ENCODE measurements at places on chromosomes 2 and 18. TPM values are rescaled to one million over a fixed set of nuclear protein-coding genes. Genes with fewer than 3 reads are reported as not detected.

ATAD2B gene
- 8.7 TPM for polyA plus RNA-seq

RAB17 gene
- polyA plus RNA-seq, result 99.1 TPM

TNFAIP6 gene
- polyA plus RNA-seq, result 9.8 TPM

LYPD6B gene
- 26.4 TPM for polyA plus RNA-seq

SLC14A1 gene
- polyA plus RNA-seq, result 0.81 TPM

EGR4 gene
- 1.9 TPM for polyA plus RNA-seq

SCN9A gene
- 4.1 TPM for polyA plus RNA-seq

ALK gene
- 0.16 TPM for polyA plus RNA-seq

DNA sequence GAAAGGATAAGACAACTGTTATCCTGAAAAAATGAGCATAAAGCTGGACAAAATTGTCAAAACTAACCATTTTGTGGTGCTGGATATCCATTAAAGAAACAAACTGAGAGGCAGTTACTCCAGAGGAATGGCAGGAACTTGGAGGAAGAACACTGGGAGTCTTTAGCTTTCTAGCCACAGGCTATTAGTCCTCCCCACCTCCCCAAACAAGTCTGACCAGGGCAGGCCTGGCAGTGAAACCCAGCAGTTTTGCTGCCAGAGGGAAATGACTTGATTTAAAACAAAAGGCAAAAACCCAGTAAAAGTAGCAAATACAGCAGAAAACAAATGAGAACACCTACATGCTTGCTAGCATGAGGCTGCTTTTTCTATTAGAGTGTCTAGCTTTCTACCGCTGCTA, 34.9 kb downstream of the OSBPL1A start:
- no peak for DNase-seq
- H3K27ac ChIP-seq, result no peak overlapping the region
- no peaks in the 10 kb centered on the region for H3K36me3 ChIP-seq
- H3K4me3 ChIP-seq, result no peak overlapping the region

DNA sequence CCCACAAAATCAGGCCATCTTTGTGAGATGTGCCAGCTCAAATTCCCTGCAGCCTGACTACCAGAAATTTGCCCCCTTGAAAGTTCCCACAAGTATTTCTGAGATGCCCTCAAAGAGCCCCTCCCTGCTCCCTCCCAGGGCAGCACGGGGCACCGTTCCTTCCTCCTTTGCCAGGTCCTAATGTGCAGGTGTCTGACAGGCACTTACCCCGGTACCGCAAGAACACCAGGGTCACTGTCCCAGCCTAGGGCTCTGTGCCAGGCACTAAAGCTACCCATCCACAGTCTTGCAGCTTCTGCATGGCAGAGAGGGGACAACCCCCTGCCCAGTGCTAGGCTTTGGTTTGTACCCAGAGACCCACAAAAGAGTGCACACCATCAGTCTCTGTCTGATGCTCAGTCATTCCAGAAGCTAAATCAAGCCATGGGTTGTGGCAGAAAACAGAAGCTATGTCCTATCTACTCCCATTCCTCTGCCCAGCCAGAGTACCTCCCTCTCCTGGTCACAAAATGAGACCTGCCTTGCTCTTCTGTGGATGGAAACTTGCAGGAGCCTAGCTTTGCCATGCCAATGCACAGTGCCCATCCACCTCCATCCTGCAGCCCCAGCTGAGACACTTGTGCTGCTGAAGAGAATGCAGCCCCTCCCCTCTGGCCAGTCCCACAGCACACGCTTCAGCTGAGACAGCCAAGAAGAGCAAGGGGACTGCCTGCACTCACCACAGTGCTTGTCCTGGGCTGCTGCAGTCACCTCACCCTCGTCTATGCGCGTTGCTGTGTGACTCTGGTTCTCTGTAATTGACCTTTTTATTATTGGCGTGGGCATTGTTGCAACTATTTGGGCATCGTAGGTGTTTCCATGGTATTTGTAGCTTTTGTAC, 48.7 kb downstream of the INPP5D start:
- H3K4me1 ChIP-seq, result no peaks in the 10 kb centered on the region
- no peak overlapping the region for H3K27ac ChIP-seq
- no peak overlapping the region for H3K4me3 ChIP-seq
- no peaks in the 10 kb centered on the region for H3K36me3 ChIP-seq
- H3K27me3 ChIP-seq, result no peaks in the 10 kb centered on the region

DNA sequence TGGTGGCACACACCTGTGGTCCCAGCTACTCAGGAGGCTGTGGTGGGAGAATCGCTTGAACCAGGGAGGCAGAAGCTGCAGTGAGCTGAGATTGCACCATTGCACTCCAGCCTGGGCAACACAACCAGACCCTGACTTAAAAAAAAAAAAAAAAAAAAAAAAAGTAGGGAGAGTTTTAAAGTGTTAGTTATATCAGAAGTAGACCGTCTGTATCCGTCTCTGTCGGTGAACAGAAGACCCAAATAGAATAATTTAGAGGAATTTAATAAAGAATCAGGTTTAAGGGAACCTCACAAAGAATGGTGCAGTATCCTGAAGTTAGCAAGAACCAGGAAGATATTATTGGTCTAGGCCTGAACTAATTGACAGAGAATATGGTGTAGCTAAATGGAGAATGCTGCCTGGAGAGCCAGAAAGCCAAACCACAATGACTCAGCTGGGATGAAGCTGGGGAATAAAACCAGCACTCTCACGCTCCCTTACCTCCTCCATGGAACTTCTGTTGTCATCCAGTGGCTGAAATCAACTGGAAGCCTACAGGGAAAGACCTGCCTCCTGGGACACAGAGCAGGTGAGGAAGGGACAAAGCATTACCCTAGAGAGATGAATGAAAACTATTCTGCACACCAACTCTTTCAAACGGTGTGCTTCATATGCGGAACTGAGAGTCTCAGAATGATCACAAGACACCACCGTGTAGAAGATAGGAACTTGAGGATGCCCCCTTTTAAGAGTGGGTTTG, 39.1 kb upstream of the PLEKHM3 start:
- no peak overlapping the region for H3K4me3 ChIP-seq
- no peaks in the 10 kb centered on the region for H3K27me3 ChIP-seq
- no peak for DNase-seq
- no peaks in the 10 kb centered on the region for H3K4me1 ChIP-seq
- H3K27ac ChIP-seq, result no peak overlapping the region

DNA sequence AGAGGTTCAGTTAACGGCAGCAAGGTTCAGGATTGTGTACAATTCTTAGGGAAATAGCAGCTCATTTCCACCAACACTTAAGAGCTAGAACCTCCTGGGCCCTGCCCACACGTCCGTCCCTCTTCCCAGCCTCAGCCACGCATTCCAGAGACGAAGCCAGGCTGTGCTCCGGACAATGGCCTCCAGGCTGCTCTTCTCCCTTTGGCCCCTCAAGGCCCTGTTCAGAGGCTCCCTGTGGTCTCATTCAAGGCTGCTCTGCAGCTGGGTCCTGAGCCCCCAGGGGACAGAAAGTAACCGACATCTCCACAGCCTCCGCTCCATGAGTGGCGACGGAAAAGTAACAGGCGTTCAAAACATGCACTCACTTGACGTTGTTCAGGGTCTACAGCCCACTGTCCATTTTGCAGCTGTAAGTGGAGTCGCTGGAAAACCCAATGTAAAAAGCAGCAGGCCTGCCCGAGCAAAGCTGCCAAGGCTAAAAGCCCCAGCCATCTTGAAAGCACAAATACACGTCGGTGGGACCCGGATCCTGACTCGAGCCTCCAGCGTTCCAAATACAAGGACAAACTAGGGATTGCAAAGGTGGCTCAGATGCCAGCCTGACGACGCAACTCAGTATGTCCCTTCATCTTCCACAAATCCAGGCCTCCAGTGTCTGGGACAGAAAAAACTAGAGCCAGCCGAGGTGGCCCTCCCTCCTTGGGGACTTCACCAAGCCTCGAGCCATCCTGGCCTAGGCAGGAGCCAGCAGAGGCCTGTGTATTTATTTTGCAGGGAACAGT, 76.9 kb downstream of the NDUFA10 start:
- H3K36me3 ChIP-seq, result no peaks in the 10 kb centered on the region
- no peaks in the 10 kb centered on the region for H3K27me3 ChIP-seq
- no peak for DNase-seq
- no peak overlapping the region for H3K27ac ChIP-seq
- no peaks in the 10 kb centered on the region for H3K4me1 ChIP-seq

DNA sequence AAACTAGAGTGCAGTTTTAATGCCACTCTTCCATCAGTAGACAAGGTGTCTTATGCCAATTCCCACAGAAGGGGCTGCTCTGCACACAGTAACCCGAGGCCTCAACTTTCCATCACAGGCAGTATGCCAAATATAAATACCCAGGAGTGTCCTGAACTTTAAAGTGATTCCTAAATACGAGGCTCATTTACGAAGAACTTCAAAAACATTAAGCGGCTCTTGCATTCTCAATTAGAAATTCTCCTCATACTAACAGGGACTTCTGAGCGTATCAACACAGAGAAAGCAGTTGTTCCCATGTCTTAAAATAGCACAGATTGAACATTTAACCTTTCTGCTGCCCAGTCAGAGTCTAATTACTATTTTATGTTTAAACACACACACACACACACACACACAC, 638.6 kb downstream of the ERBB4 start:
- no peak overlapping the region for H3K27ac ChIP-seq
- no peak overlapping the region for H3K4me3 ChIP-seq
- no peaks in the 10 kb centered on the region for H3K36me3 ChIP-seq
- DNase-seq, result no peak

GRCh38 chr2:186748354-186748753, 54.5 kb downstream of the FAM171B start:
- DNase-seq, result no peak
- no peak overlapping the region for H3K27ac ChIP-seq
- no peaks in the 10 kb centered on the region for H3K36me3 ChIP-seq
- H3K27me3 ChIP-seq, result no peaks in the 10 kb centered on the region

- no peak overlapping the region for H3K27ac ChIP-seq
- H3K27me3 ChIP-seq, result peaks cover 5% of the 10 kb centered on the region
- H3K4me1 ChIP-seq, result no peaks in the 10 kb centered on the region
- H3K36me3 ChIP-seq, result no peaks in the 10 kb centered on the region
- H3K4me3 ChIP-seq, result no peak overlapping the region
Observed at GRCh38 chr18:74175658-74176057, 27.3 kb downstream of the TIMM21 start.

- no peaks in the 10 kb centered on the region for H3K36me3 ChIP-seq
- no peaks in the 10 kb centered on the region for H3K27me3 ChIP-seq
- H3K4me1 ChIP-seq, result no peaks in the 10 kb centered on the region
- no peak overlapping the region for H3K4me3 ChIP-seq
- no peak for DNase-seq
Observed at GRCh38 chr18:57657542-57657941, 35.9 kb upstream of the NARS1 start.

GRCh38 chr2:57528499-57528898, 518.1 kb upstream of the VRK2 start:
- H3K4me3 ChIP-seq, result no peak overlapping the region
- no peaks in the 10 kb centered on the region for H3K27me3 ChIP-seq
- no peak for DNase-seq
- no peaks in the 10 kb centered on the region for H3K4me1 ChIP-seq
- no peaks in the 10 kb centered on the region for H3K36me3 ChIP-seq

GRCh38 chr18:10490401-10491165, 35.2 kb upstream of the NAPG start:
- no peak overlapping the region for H3K27ac ChIP-seq
- no peaks in the 10 kb centered on the region for H3K4me1 ChIP-seq
- no peaks in the 10 kb centered on the region for H3K36me3 ChIP-seq
- H3K27me3 ChIP-seq, result no peaks in the 10 kb centered on the region

GRCh38 chr2:11133936-11134320, 21.3 kb upstream of the SLC66A3 start:
- no peak overlapping the region for H3K4me3 ChIP-seq
- H3K27ac ChIP-seq, result no peak overlapping the region
- peaks cover 9% of the 10 kb centered on the region for H3K4me1 ChIP-seq
- H3K36me3 ChIP-seq, result no peaks in the 10 kb centered on the region
- no peak for DNase-seq
- no peaks in the 10 kb centered on the region for H3K27me3 ChIP-seq

- no peaks in the 10 kb centered on the region for H3K36me3 ChIP-seq
- no peak overlapping the region for H3K27ac ChIP-seq
- DNase-seq, result peak; percentile 72
- no peak overlapping the region for H3K4me3 ChIP-seq
- no peaks in the 10 kb centered on the region for H3K27me3 ChIP-seq
Observed at GRCh38 chr2:98269274-98269673, 77.0 kb upstream of the CNGA3 start.

DNA sequence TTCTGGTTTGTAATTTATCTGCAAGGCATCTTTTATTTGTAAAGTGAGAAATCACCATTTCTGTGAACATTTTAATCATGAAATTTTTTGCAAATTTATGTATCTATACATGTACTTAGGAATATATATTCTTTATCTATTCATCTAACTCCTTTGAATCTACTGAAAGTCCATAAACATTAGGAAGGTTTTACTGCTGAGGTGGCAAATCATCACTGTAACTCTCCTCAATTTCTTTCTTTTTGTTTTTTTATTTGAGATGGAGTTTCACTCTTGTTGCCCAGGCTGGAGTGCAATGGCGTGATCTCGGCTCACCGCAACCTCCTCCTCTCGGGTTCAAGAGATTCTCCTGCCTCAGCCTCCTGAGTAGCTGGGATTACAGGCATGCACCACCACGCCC, 296.3 kb downstream of the AGPS start:
- H3K4me1 ChIP-seq, result peaks cover 9% of the 10 kb centered on the region
- DNase-seq, result no peak
- no peak overlapping the region for H3K27ac ChIP-seq
- no peaks in the 10 kb centered on the region for H3K27me3 ChIP-seq
- H3K36me3 ChIP-seq, result no peaks in the 10 kb centered on the region

DNA sequence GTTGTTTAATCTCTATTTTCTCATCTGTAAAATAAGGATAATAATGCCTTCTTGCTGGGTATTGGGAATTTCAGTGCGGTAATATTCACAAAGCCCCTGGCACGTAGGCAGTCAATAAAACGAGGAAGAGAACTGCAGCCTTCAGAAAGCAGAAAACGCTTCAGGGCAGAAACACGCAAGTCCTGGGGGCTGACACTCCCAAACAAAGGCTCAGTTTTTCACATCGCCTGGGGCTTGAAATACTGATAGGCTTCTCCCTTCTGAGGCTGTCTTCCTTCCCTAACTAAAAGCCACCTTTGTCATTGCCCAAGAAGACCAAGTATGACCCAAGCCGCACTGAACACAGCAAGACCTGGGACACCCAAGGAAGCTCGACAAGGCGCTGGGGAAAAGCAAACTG, 32.4 kb downstream of the TMEM177 start:
- H3K27me3 ChIP-seq, result no peaks in the 10 kb centered on the region
- no peaks in the 10 kb centered on the region for H3K36me3 ChIP-seq
- DNase-seq, result no peak
- no peak overlapping the region for H3K27ac ChIP-seq

- no peaks in the 10 kb centered on the region for H3K27me3 ChIP-seq
- no peak overlapping the region for H3K4me3 ChIP-seq
- no peak overlapping the region for H3K27ac ChIP-seq
Observed at GRCh38 chr2:163462993-163463392, 272.8 kb downstream of the FIGN start.

- peaks cover 24% of the 10 kb centered on the region for H3K27me3 ChIP-seq
- H3K4me3 ChIP-seq, result no peak overlapping the region
- no peaks in the 10 kb centered on the region for H3K4me1 ChIP-seq
- DNase-seq, result peak; percentile 31
- no peak overlapping the region for H3K27ac ChIP-seq
Observed at GRCh38 chr2:45043174-45043573, 33.9 kb upstream of the SIX2 start.

- DNase-seq, result no peak
- no peaks in the 10 kb centered on the region for H3K4me1 ChIP-seq
- no peak overlapping the region for H3K27ac ChIP-seq
- H3K36me3 ChIP-seq, result no peaks in the 10 kb centered on the region
Observed at GRCh38 chr18:63986885-63987284, 17.0 kb downstream of the SERPINB8 start.

- peaks cover 5% of the 10 kb centered on the region for H3K27me3 ChIP-seq
- no peak for DNase-seq
- H3K27ac ChIP-seq, result no peak overlapping the region
- no peaks in the 10 kb centered on the region for H3K36me3 ChIP-seq
- H3K4me3 ChIP-seq, result no peak overlapping the region
- H3K4me1 ChIP-seq, result no peaks in the 10 kb centered on the region
Observed at GRCh38 chr2:54284826-54285225, 28.8 kb upstream of the TSPYL6 start.

Data from hepatocyte (in vitro differentiated cells).